ENCODE measurements at places on chromosomes 3 and 15.

GRCh38 chr15:84570164-84570735 is 30.6 kb upstream of the ZSCAN2 start:
- DNase-seq = peak; percentile 44

GRCh38 chr3:36393563-36393962 is 13.3 kb downstream of the STAC start:
- DNase-seq = no peak

DNA sequence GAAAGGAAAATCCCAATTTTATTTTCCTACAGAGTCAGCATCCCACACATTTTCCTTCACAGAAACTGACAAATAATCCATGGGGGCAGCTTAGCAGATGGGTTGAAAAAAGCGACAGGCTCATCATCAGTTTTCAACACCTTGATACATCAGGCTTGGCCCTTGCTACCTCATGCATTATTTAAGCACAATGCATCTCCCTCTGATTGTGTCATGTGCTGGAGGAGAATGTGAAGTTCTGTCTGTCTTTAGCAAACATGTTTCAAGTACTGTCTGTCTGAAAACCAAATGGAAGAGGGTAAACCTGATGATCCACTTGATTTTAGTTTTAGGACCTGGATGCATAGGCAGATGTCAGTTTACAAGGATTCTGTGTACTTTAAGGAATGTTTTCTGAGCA is 128.6 kb upstream of the ADAMTS9 start:
- no peak for DNase-seq

GRCh38 chr3:49417516-49418120 is 4.7 kb downstream of the AMT start:
- no peak for DNase-seq

DNA sequence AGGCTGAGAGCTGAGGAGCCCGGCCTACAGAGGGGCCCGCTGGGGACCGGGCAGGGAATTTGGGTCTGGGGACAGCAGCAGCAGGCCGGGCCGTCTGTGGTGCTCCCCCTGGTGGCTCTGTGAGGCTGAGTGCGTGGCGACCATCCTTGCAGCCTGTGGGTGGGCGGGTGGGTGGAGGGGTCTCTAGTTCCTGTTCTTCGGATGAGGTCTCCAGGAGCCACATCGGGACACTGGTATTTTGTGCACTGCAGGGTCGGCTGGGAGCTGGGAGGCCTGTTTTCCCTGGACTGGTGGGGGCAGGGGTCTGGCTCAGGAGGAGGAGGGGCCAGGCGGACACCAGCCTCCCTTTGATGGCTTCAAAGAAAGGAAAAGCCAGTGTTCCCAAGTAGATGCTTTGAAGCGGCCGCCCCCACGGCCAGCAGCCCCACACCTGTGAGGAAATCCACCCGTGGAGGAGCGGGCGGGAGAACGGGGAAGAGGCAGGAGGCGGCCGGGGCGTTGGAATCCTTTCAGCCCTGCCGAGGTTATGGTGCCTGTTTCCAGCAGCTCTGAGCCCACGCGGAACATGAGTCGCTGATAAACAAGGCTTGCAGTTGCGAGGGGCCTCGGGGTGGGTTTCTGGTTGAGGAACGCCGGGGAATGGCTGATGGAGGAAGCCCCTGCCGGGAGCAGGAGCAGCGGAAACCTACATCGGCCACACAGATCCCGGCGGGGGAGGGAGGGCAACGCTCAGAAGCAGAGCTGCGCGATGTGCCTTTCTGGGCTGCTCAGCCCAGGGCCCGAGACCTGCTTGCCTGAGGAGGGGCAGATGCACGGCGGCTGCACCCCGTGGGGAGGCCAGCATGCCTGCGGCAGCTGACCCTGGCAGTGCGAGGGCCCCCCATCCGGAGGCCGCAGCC is 154.3 kb downstream of the NSMCE3 start:
- peak; percentile 28 for DNase-seq

DNA sequence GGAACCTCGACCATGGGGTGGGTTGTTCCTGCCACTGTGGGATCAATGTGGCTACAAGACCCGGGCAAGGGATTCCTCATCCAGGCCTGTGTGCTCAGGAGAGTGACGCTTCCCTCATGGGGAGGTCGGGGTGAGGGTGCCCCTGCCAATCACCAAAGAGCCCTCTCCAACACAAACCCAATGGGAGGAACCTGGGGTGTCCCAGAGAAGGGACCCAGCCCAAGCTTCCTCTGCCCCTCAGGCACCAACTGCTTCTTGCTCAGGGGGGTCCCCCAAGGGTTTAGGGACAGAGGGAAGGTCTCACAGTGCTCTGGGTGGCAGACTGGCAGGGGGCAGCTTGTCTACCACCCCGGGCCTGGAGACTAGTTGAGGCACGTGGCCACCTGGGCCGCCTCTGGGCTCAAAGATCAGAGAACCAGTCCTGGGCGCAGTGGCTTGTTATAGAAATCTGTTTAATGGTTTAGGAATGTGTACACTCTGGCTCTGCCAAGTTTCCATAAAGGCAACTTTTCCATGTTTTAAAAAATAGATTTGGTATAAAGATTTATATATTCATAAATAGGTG is 26.6 kb downstream of the GP9 start:
- DNase-seq = no peak

All from left renal pelvis (tissue), 4 donors.